ENCODE measurements at places on chromosomes 6 and 20.
A peak's percentile ranks its signal among the peaks of the same experiment; 100 is the strongest.

- no peak for DNase-seq
Measured at GRCh38 chr6:30782425-30783014, 38.2 kb upstream of the IER3 start.

GRCh38 chr6:52538252-52538900 is 38.5 kb downstream of the TRAM2 start:
- DNase-seq = no peak

- DNase-seq = no peak
Measured at GRCh38 chr6:54107470-54108090, 3.7 kb upstream of the MLIP start.

- DNase-seq = peak; percentile 6
Measured at GRCh38 chr6:144219056-144219685, 66.0 kb upstream of the UTRN start.

- DNase-seq = no peak
Measured at GRCh38 chr6:18186540-18187250, 31.5 kb downstream of the KDM1B start.

- DNase-seq = no peak
Measured at GRCh38 chr6:78251931-78252330, 599.1 kb downstream of the MEI4 start.

- DNase-seq = no peak
Measured at GRCh38 chr6:6683969-6684833, 95.7 kb downstream of the LY86 start.

DNA sequence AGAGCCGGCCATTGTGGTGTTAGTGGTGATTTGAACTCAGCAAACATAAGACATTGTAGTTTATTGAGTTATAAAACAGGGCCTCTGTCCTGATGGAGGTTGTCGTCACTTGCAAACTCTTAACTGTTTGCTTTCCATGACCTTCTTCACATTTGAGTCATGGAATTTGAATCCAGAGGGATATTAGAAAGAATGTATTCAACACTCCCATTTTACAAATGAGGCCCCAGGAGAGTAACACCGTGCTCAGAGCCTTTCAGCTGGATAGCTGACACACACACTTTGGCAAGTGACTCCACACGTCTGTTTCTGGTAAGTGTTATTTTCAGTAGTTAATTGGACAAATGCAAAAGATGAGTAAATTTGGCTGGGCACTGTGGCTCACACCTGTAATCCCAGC is 72.4 kb upstream of the XRN2 start:
- no peak for DNase-seq

- no peak for DNase-seq
Measured at GRCh38 chr6:159935065-159935464, 33.8 kb upstream of the IGF2R start.

DNA sequence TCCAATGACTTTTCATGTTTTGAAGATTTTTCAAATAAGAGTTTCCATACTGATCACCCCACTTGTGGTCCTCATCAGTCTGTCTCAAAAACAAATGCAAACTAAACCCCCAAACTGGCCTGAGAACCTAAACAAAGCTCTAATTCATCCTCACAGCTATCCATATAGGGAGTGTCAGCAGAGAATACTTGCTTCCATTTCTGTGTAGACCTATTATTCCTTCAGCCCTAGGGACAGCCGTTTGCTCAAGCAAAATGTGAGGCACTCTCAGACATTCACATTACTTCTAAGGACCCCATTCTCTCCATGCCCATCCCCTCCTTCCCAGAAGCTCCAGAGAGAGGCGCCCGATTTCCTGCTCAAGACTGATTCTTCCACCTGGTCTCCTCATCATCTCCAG is 24.6 kb downstream of the DNAAF9 start:
- no peak for DNase-seq

- DNase-seq = no peak
Measured at GRCh38 chr6:141587482-141588266, 545.1 kb upstream of the GJE1 start.

GRCh38 chr6:87828044-87828443 is 126.0 kb upstream of the AKIRIN2 start:
- no peak for DNase-seq

DNA sequence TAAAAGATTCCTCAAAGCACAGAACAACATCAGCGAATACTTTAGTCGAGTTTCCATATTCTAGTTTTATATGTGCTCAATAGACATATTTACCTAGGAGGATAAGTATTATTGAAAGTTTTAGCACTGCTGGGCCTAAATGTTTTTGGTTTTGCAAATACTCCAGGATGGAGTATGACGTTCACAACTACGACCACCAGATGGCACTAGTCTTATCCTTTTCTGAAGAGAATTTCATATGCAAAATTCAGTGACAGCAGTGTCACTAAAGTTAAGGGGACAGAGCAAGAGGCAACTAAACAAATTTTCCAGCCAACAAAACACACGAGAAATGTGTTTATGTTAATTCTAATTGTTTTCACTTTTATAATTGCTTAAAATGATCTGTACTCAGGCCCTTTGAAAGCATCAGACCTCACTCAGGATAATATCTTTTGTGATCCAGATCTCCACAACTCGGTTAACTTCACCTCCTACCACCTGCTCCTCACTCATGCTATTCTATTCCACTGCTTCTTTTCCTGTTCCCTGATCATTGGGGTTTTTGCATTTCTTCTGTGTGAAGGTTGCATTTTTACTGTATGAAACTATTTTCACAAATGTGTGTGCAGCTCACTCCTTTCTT is 220.8 kb downstream of the TRDN start:
- DNase-seq = peak; percentile 72

DNA sequence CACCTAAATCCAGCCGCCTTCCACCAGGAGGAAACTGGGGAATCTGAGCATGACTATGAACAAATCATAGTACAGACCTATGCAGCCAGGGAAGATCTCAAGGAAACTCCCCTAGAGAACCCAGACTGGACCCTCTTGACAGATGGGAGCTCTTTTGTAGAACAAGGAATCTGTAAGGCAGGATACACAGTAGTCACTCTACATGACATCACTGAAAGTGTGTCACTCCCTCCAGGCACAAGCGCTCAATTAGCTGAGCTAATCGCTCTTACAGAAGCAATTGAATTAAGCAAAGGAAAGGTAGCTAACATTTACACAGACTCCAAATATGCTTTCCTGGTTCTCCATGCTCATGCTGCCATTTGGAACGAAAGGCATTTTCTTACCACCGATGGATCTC is 36.8 kb downstream of the PLN start:
- DNase-seq = peak; percentile 12

DNA sequence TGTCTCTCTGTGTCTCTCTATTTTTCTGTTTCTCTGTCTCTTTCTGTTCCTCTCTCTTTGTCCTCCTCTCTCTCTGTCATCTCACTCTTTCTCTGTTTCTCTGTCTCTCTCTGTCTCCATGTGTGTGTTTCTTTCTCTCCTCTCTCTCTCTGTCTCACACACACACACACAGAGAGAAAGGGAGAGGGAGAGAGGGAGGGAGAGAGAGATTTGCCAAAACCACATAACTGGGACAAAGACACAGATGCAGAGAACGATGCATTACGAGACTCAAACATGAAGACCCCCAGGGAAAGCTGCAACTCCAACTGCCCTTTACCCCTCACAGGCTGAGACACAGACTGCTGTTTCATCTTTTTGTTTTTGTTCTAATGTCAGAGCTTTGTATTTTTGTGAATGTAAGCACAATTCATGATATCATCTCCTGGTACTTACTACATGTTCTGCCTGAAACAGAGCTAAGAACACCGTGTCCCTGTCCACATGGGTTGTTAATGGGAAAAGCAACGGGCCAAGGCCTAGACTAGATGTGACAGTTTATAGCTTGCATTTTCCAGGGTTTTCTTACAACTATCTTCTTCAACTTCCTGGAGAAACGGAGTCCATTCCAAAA is 177.1 kb upstream of the ARID1B start:
- DNase-seq = no peak

DNA sequence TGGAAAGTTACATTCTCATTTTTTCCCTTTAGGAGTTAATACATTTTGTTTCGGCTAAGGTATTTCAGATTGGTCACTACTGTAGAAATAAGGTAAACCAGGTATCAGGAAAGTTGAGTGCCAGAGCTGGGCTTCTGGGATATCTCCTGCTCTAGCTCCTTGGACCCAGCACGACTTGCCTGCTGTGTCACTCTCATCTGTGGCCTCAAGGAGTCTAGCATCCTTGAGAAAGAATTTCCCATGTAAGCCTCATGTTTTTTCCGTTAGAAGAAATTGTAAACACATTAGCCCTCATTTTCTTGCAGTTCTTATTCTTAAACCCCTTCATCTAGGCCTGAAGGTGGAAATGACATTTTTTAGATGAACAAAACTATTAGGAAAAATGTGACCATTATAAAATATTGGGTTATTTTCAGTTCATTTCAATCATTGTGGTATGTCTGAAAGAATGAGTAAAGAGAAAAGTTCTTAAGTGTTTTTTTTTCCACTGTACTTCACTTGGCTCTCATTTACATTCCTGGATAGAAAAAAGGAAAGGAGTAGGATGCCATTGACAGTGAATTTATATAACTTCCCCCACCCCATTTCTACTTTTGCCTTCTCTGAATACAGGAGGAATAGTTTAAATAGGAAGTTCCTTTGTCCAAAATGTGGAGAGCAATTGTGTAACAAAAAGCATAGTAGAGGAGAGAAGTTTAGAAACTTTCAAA is 46.7 kb downstream of the CD2AP start:
- no peak for DNase-seq

DNA sequence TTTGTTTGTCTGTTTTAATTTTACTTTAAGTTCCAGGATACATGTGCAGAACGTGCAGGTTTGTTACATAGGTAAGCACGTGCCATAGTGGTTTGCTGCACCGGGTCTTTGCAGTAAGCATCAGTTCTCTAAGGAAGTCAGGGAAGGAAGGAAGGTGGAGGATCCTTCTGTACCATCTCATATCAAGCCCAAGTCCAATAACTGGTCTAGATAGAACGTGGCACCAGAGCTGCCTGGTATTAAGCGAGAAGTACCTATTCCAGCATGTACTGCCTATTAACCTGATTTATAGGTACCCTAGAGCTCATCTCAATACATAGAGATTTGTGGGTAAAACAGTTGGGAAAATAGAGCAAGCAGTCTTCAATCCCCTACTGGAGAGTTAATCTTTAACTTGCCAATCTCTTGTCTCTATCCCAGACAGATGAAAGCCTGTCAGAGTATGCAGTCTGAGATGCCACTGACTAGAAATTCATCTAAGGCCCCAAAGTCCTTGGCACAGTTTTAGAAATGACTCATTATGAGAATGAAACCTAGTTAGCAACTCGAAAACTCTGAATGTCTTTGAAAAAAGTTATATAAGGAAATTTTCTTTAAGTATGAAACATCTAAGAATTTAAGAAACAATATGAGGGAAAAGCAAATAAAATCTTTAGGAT is 144.9 kb downstream of the TFAP2A start:
- no peak for DNase-seq

- no peak for DNase-seq
Measured at GRCh38 chr20:4513720-4514119, 208.0 kb upstream of the PRND start.

Data from SK-N-DZ (cell line).